ENCODE measurements at places on chromosomes 2 and 18. TPM values are rescaled to one million over a fixed set of nuclear protein-coding genes. Genes with fewer than 3 reads are reported as not detected.

The SERPINB5 gene
- not detected for polyA plus RNA-seq

The ALPP gene
- polyA plus RNA-seq = not detected

The LYPD1 gene
- 1.3 TPM for polyA plus RNA-seq

The RAB17 gene
- 22.7 TPM for polyA plus RNA-seq

The CDK15 gene
- polyA plus RNA-seq = 4.9 TPM

The CPLX4 gene
- polyA plus RNA-seq = 0.07 TPM

The GCKR gene
- polyA plus RNA-seq = not detected

The MAP3K19 gene
- not detected for polyA plus RNA-seq

The EXOC6B gene
- 3.2 TPM for polyA plus RNA-seq

The CNDP1 gene
- polyA plus RNA-seq = 0.20 TPM

The SERPINB8 gene
- polyA plus RNA-seq = 14.8 TPM

The SCN7A gene
- 0.80 TPM for polyA plus RNA-seq

The FER1L5 gene
- 0.49 TPM for polyA plus RNA-seq

The HES6 gene
- polyA plus RNA-seq = 2.9 TPM

The LRP2 gene
- polyA plus RNA-seq = 0.48 TPM

The IL1A gene
- polyA plus RNA-seq = not detected

The UGT1A10 gene
- polyA plus RNA-seq = not detected

The RGPD4 gene
- polyA plus RNA-seq = not detected

The NEUROD1 gene
- polyA plus RNA-seq = 0.09 TPM

The UGT1A7 gene
- polyA plus RNA-seq = not detected

All from adipose tissue (tissue), 3 donors.